ENCODE measurements at places on chromosomes 13 and 19. TPM values are rescaled to one million over a fixed set of nuclear protein-coding genes. Genes with fewer than 3 reads are reported as not detected.

GRCh38 chr13:73367886-73368285 is 309.1 kb downstream of the KLF5 start:
- H3K4me1 ChIP-seq: no peaks in the 10 kb centered on the region
- no peaks in the 10 kb centered on the region for H3K36me3 ChIP-seq

DNA sequence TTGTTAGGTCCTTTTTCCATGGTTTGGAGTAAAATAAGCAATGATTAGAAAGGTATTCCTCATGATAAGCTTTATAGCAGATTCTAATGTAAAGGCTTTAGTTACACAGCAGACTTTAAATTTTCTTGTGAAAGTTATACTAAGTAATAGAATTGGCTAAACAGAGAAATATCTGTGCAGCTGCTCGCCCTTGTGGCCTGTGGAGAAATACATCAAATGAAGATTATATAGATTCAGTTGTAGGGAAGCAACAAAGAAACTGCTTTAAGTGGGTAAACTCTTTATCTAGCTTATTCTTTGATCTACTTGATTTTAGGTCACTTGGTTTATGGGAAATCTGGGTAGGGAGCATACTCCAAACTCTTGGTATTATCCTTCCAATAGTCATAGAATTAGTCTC is 1269.7 kb upstream of the SPRY2 start:
- no peak for ATAC-seq
- H3K27ac ChIP-seq: no peak overlapping the region
- H3K4me3 ChIP-seq: no peak overlapping the region
- H3K27me3 ChIP-seq: no peaks in the 10 kb centered on the region
- H3K4me1 ChIP-seq: no peaks in the 10 kb centered on the region

- no peak for ATAC-seq
- H3K4me1 ChIP-seq: peaks cover 27% of the 10 kb centered on the region
- H3K27me3 ChIP-seq: no peaks in the 10 kb centered on the region
- H3K27ac ChIP-seq: peak overlapping the region; percentile 43
Measured at GRCh38 chr19:43592800-43593350, 3.1 kb downstream of the IRGQ start.

FXYD3 gene
- not detected for total RNA-seq

RUVBL2 gene
- 100 TPM for total RNA-seq

IRS2 gene
- total RNA-seq: 2.7 TPM

All from activated T-helper 17 cell treated with anti-CD3 and anti-CD28 coated beads, Interleukin-2, amount 50 U/mL, for 72 hours (primary cell).